Caco-2 (cell line): ENCODE measurements at places on chromosomes 12 and 14. TPM values are rescaled to one million over a fixed set of nuclear protein-coding genes. Genes with fewer than 3 reads are reported as not detected.

DNA sequence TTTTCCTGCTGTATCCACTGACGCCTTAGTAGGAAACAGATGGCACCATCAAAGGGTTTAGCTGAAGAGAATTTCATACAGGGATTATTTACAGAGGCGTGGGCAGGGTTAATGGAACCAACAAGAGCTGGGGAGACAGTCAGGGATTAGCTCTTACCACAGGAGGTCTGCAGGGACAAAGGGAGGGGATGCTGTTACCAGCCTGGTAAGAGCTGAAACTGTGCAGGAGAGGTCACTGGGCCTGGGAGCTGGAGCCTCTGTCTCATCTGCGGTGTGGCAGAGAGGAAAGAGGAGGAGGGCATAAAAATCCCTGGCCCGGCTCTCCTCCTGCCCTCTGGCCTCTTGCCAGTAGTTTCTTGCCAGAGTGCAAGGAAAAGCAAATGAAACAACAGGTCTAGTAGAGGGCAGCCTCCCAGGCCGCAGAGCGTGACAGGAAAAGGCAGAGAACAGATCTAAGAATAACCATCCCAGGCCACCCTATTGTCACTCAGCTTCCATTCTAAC lies 18.9 kb upstream of the POC1B start:
- DNase-seq = no peak

Gene ST8SIA1
- not detected in 2 replicates for total RNA-seq

Gene RPGRIP1
- 0.12 TPM in 1 of 2 replicates, not detected in the other for total RNA-seq

Gene ALDH2
- total RNA-seq = 170 and 196 TPM in 2 replicates

- no peak for DNase-seq
Measured at GRCh38 chr14:24436355-24437019, 6.1 kb downstream of the SDR39U1 start.

Gene TAS2R9
- not detected in 2 replicates for total RNA-seq

DNA sequence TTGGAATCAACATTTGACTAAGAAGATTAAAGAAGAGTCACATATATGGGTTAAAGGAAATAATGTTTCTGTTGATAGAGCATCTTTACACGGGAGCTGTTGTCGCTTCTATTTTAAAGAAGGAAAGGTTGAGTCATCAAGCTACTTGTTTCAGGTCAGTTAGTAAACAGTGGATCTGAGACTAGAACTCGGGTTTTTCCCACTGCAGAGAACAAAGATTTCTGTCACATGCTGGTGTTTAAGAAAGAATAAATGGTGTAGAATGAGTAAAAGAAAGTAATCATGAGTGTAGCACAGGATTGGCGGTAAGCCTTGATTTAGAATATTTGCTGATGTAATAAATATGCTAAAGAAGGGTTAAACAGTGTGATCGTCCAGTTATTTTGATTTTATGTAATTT lies 455.5 kb downstream of the AEBP2 start:
- DNase-seq = no peak

- DNase-seq = no peak
Measured at GRCh38 chr12:127277882-127278281, 989.1 kb upstream of the TMEM132C start.

DNA sequence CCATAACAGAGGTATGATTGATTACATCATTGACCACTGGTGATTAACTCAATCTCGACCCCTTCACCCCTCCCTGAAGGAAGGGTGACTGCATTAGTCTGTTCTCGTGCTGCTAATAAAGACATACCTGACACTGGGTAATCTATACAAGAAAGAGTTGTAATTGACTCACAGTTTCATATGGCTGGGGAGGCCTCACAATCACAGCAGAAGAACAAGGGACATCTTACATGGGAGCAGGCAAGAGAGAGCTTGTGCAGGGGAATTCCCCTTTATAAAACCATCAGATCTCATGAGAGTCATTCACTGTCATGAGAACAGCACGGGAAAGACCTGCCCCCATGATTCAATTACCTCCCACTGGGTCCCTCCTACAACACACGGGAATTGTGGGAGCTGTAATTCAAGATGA lies 55.9 kb upstream of the TMCC3 start:
- no peak for DNase-seq

GRCh38 chr12:110024051-110024450 lies 24.3 kb downstream of the C12orf76 start:
- DNase-seq = no peak

GRCh38 chr12:91404441-91404840 lies 221.8 kb upstream of the DCN start:
- no peak for DNase-seq

Gene EXOC3L4
- 6.3 and 6.7 TPM in 2 replicates for total RNA-seq

DNA sequence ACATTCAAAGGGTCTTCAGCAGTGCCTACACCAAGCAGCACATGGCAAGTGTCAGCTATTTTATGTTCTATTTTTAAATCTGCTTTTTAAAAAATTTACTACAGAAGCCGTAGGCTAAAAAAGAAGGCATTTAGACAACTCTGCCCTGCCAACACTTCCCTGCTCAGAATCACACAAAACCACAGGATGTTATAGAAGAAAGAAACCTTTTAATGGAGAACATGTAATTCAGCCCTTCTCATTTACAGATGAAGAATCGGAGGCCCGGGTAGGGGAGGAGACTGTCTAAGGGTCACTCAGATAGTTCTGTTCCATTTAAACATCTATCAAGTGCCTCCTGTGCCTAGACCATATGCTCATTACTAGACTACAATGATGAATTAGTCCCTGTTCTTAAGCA lies 171.8 kb upstream of the NTF3 start:
- DNase-seq = no peak

- DNase-seq = peak; percentile 29
Measured at GRCh38 chr12:7959278-7959677, 23.3 kb upstream of the SLC2A3 start.
